ENCODE measurements at places on chromosomes 13 and 19.

DNA sequence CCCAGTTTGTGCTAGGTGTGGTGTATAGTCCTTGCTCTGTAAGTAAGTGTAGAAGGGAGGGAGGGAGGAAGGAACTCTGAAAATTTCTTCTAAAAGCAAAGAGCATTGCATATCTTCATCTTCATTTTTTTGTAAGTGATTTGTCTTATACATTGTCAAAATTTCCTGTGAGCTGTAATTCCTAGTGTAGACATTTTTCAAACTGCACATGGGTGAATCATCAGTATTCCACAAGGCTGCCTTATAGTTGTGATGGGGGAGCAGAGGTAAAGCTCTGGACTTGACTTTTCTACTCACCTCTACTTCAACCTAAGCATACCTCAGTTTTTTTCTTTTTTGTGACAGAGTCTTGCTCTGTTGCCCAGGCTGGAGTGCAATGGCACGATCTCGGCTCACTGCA, 86.9 kb downstream of the CDK8 start:
- DNase-seq: no peak

GRCh38 chr19:43498233-43498842, 6.2 kb downstream of the PHLDB3 start:
- no peak for DNase-seq

- DNase-seq: no peak
Measured at GRCh38 chr19:37519890-37520289, 13.2 kb downstream of the ZNF793 start.

GRCh38 chr13:23963184-23963931, 66.1 kb upstream of the C1QTNF9B start:
- DNase-seq: no peak

- no peak for DNase-seq
Measured at GRCh38 chr13:85411591-85411990, 387.6 kb downstream of the SLITRK6 start.

DNA sequence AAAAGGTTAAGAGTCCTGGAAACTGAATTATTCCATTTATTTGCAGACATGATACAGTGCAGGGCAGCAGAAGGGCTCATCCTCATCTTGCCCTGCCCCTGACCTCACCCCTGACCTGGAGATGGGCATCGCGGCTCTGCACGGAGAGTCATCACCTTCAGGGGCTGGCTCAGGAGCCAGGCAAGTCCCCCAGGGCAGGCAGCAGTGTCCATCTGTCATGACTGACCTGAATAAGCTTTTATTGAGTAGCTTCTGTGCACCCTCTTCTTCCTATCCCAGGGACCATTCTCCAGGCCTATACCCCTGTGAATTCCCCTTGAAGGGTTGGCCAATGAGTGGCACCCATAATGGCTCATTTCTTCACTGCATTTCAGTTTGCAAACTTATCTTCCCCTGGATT, 484.2 kb downstream of the ZNF536 start:
- no peak for DNase-seq

GRCh38 chr13:106357198-106357597, 178.3 kb downstream of the EFNB2 start:
- no peak for DNase-seq

DNA sequence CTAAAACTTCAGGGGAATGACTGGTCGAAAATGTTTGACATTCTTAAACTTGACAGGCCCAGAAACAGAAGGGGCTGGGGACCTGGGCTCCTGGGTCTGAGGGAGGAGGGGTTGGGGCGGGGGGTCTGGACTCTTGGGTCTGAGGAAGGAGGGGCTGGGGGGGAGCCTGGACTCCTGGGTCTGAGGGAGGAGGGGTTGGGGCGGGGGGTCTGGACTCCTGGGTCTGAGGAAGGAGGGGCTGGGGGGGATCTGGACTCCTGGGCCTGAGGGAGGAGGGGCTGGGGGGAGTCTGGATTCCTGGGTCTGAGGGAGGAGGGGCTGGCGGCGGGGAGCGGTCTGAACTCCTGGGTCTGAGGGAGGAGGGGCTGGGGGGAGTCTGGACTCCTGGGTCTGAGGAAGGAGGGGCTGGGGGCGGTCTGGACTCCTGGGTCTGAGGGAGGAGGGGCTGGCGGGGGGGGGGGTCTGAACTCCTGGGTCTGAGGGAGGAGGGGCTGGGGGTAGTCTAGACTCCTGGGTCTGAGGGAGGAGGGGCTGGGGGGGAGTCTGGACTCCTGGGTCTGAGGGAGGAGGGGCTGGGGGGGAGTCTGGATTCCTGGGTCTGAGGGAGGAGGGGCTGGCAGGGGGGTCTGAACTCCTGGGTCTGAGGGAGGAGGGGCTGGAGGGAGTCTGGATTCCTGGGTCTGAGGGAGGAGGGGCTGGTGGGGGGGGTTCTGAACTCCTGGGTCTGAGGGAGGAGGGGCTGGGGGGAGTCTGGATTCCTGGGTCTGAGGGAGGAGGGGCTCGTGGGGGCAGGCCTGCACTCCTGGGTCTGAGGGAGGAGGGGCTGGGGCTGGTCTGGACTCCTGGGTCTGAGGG, 5.5 kb upstream of the KLK6 start:
- no peak for DNase-seq

DNA sequence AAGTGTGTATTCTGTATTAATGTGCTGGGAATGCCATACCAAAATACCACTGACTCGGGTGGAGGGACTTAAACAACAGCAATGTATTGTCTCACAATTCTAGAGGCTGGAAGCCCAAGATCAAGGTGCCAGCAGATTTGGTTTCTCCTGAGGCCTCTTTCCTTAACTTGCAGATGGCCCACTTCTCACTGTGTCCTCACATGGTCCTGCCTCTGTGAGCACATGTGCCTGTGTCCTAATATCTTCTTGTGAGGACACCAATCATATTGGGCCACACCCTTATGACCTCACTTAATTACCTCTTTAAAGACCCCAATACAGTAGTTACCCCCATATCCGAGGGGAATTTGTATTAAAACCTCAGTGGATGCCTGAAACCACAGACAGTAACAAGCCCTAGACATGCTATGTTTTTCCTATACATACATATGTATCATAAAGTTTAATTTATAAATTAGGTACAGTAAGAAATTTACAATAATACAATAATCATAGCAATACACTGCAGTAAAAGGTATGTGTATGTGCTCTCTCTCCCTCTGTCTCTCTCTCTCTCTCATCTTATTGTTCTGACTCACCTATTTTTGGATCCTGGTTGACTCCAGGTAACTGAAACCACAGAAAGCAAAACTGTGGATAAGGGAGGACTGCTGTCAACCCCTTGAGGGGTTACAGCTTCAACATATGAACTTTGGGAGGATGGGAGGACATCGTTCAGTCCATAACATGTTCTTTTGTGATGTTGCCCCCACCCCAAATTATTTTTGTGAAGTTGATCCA, 174.3 kb downstream of the IRS2 start:
- no peak for DNase-seq

DNA sequence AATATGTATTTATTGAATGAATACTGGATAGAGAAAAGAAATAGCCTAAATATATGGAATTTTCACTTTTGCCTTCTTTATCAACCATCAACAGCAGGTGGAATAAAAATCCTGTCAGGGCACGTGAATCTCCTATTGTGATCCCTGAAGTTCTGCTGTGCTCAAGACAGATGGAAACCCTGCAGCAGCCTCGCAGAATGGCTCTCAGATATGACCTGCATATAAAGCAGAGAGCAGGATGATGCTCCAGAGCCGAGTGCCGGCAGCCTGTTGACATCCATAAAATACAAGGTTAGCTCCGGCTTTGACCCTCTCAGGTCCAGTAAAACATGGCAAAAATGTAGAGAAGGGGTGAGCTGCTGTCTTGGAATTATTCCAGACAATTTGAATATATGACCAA, 659.3 kb downstream of the DIAPH3 start:
- DNase-seq: no peak

GRCh38 chr13:21825186-21825585, 154.3 kb downstream of the FGF9 start:
- DNase-seq: no peak

DNA sequence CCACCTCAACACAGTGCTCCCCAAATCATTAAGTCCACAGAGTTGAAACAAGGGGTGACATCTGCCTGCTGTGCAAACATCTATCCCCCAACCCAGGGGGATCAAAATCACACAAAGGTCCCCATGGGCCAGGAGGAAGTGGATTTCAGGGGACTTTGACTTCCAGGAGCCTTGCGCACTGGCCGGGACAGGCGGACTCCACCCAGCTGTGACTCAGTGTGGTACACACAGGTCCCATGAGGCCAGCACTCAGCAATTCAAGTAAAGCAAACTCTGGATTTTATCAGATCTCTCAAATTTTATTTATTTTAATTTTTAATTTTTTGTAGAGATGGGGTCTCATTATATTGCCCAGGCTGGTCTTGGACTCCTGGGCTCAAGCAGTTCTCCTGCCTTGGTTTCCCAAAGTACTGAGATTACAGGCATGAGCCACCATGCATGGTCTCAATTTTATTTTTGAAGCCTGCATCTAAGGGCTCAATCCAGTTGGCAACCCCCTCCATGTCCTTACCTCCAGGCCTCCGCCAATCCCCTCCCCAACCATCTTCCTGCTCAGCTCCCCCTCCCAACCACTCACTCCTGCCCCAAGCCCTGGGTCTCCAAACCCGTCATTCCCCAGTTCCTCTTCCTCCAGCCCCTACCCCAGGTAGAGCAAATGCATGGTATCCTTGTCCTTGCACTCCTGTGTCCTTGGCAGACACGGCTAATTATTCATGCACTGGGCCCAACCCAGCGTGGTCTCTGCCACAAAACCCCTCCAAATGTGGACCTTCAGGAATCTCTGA, 18.2 kb downstream of the ARHGAP33 start:
- no peak for DNase-seq

DNA sequence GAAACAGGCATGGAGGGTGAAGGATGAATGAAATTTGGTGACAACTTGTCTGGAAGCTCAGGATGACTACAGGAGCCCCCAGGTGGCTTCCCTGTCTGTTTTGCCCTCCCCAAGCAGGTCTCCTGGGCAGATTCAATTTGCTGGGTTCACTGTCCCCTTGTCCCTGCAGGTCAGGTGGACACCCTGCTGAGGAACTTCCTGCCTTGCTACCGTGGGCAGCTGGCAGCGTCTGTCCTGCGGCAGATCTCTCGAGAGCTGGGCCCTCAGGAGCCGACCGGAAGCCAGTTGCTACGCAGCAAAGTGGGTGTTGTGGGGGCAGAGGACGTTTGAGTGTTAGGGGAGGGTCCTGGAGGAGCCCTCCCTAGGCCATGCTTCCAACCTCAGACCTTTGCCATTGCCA, 19.1 kb downstream of the PGLS start:
- DNase-seq: no peak
